ENCODE measurements at places on chromosomes 3 and 15.

DNA sequence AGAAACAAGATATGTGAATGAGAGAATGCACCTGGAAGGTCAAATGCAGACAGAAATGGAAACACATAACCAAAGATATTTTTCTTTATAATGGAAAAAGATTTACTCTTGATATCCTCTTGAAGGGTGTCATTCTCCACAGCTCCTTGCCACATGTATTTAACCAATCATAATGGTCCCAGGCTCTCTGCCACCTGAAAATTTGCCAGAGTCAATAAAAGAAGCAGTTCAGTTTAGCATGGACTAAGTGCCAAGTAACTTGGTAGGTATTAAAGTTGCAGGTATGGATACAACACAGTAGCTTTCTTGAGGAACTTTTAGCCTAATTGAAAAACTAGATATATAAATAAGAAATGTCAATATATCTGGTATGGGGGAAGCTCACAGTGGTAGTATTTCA is 33.5 kb downstream of the TUSC7 start:
- no peak for DNase-seq

DNA sequence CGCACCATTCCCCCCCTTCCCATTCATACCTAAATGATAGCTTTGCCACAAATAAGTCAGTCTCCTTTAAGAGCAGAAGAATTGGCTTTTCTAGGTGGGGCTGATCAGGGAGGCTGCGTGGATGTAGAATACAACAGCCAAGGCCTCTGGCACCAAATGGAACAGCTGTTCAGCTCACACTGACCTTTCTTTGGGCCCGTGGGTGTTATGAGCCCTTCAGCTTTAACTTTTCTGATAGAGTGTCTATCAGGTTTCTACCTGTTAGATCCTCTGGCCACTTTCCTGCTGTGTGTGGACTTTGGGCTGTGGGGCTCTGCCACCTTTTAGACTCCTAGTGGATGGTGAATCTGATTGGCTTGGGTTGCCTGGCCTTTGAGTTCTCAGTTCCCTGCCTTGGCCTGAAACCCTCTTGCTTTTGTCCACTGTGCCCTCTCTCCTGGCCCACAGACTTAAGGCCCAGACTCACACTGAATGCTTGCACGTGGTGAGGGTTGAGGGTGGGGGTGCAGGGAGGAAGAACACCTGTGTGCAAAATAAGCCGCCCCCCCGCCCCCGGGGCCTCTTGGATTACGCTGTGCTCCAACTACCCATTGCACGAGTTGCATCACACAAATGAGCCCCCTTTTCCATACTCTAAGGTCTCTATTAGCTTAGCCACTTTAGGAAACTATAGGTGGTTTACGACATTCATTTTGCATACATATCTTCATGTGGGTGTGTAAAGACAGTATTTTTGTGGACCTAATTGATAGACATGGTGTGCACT is 1.3 kb upstream of the RFX7 start:
- no peak for DNase-seq

DNA sequence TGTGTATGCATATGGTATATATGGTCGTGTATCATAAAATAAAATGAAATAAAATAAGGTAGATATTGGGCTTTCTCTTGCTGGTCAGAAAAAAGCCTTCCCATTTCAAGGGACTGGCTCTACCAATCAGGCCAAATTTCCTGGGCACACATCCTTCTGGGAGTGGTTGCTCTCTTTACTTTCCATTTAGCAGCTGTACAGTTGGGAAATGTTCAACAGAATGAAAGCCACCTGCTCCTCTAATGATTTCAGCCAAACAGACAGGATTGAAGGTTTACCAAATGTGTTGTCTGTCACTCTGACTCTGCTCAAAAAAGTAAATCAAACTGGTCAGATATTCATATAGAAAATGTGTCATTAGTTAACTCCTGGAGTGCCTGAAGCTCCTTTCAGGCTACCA is 380.4 kb downstream of the ROBO2 start:
- no peak for DNase-seq

GRCh38 chr3:126743350-126743749 is 39.3 kb downstream of the CHCHD6 start:
- DNase-seq: no peak

- DNase-seq: no peak
Measured at GRCh38 chr3:54123003-54123775, 837 bp downstream of the CACNA2D3 start.

GRCh38 chr3:146861262-146861661 is 256.1 kb upstream of the PLSCR5 start:
- DNase-seq: no peak

Data from GM12891 (cell line).